ENCODE measurements at places on chromosomes 6 and 20.
A peak's percentile ranks its signal among the peaks of the same experiment; 100 is the strongest.

- no peak for DNase-seq
These were observed 150.1 kb downstream of the GMPR start for GRCh38 chr6:16388488-16388887.

DNA sequence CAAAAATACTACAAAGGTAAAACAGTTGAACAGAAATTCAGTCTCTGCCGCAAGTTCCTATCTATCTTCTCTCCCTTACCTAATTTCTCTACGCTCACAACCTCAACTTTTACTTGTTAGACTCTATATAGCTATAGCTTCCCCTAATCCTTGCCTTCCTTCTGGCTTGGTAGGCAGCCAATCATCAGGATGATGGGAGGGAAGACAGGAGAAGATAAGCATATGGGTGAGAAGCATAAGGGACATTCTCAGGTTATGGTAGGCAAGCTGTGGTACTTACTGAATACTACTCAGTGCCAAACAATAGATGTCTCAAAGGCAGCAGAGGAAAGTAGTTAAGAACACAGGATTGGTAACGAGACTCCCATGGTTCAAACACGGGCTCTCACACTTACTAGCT lies 7.8 kb downstream of the CCNC start:
- DNase-seq: no peak

- peak; percentile 48 for DNase-seq
These were observed at the start of gene DLGAP4 for GRCh38 chr20:36305602-36306551. Gene DLGAP4 (plus strand): TSS chr20:36306339. CDS start chr20:36431718, 125,379 bp downstream.

GRCh38 chr6:152378169-152378568 lies 259.0 kb downstream of the SYNE1 start:
- no peak for DNase-seq

DNA sequence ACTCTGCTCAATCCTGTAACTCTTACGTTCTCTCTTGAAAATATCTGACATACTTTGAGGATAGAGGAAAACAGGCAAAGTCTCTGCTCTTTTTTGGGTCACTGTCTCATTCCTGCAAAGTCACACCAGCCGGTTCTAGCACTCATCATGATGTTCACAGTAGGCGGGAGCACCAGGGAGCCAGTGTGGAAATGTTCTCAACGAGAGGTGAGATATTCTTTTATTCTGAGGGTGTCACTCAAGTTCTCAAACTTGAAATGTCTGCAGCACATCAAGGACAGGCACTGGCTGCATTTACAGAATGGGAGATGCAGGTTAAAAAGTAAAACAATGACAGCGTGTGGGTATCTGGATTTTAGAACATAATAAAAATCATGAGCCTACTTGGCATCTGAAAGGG lies 714.7 kb downstream of the QKI start:
- no peak for DNase-seq

GRCh38 chr20:59640267-59640666 lies 35.9 kb downstream of the PHACTR3 start:
- DNase-seq: peak; percentile 17

GRCh38 chr6:112941613-112942012 lies 594.5 kb downstream of the RFPL4B start:
- DNase-seq: no peak

GRCh38 chr6:136051140-136051775 lies 198.9 kb downstream of the MTFR2 start:
- no peak for DNase-seq

DNA sequence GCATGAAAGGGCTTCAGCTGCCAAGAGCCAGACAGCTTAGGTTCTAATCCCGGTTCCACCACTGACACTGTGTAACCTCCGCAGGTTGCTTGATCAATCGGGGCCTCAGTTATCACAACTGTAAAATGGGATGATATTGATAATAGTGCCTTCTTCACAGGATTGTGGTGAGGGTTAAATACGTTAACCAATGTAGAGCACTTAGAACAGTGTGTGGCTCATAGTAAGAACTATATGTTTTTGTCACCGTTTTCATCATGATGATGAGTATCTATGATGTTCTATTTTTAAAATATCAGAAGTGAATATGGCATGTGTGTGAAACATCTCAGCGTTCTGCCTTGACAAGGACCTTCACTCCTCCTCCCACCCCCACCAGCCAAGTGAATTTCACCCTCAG lies 10.3 kb upstream of the MAPK13 start:
- no peak for DNase-seq

DNA sequence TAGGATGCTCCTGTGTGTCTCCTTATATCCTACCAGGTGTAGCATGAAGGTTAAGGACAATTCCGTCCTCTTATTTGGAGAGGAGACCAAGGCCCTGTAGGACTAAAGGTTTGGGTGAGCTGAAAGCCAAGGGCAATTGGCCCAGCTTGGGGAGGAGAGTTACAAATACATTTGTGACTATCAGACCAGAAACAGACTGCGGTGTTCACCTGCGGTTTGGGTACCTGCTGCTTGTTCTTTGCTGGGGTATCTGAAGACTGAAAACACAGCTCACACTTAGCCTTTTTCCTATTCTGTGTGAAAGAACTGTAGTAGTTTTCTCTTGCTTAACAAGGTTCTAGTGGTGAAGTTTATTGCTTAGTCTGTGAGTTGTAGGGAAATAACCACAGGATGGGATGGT lies 55.0 kb downstream of the ESR1 start:
- DNase-seq: no peak

DNA sequence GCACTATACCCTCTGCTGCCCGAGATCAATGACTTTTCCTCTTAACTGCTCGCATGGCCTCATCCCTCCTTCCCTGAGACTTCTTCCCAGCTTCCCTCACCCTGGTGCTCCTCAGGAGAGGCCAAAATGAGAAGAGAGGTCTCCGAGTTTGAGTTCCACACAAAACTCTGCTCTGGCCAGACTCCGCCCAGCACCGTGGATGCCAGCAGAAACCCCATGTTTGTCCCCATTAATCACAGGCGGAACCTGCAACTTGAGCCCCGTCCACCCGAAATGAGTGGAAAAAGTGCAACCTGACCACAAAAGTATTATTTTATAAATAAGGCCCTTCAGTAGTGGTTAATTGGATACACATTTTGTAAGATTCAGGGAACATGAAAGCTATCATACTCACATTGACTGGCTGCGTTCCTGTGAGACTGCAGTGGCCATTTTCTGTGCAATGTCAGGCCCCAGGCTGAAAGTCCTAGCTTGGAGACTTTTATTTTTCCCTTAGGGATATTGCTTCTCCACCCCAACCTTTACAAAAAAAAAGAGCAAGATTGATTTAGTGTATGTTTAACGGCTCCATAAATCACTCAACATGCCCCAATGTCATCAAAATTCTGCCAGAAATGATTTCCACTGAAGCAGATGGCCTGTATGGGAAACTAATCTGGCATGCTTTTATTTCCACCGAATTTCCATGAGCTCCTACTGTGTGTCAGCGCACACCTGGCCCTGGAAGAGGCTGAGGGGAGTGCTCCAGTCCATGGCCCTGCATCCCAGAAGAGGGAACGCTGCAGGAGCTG lies 134.6 kb downstream of the BMP7 start:
- DNase-seq: no peak

- peak; percentile 38 for DNase-seq
These were observed 49.7 kb downstream of the KLHL31 start for GRCh38 chr6:53615633-53616449.

DNA sequence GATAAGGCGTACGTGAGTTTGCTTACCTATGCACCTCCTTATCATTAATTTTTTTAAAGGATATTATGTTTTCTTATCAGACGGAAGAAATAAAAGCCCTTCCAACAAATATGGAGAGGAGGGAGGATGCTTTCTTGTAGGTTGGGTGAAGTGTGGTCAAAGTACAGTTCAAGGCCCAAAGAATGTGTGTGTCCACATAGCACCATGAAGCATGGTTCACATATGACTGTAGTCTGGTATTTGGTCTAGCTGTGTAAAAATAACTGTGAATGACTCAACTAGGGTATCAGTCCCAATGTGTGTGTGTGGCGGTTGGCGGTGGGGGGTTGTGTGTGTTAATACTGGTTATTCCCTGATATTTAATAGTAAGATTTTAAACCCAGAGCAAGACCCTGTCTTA lies 212.7 kb downstream of the TMEM242 start:
- no peak for DNase-seq

GRCh38 chr6:116975600-116975999 lies 98.6 kb downstream of the RFX6 start:
- no peak for DNase-seq

DNA sequence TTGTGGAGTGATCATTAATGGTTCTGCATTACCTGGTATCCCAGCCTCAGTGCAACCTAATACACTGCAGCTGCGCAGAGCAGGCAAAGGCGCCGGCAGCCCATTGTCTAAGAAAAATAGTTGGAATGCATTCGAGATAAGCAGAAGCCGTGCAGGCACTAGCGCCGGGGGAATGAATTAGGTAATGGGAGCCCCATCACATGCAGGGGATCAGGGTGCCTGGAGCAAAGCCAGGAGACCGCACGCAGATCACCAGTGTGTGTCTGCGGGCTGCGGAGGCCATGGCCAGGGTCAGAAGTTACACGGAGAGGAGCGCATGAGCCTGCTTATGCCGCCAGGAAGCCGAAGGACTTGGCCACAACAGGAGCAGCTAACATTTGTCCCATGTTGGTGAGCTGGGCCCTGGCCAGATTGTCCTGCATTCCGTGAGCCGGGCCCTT lies 156.8 kb downstream of the DLL1 start:
- peak; percentile 75 for DNase-seq

- no peak for DNase-seq
These were observed 71.8 kb upstream of the ZNF184 start for GRCh38 chr6:27544612-27545260.

- peak; percentile 94 for DNase-seq
These were observed 1.3 kb upstream of the PTK6 start for GRCh38 chr20:63538204-63539091.

DNA sequence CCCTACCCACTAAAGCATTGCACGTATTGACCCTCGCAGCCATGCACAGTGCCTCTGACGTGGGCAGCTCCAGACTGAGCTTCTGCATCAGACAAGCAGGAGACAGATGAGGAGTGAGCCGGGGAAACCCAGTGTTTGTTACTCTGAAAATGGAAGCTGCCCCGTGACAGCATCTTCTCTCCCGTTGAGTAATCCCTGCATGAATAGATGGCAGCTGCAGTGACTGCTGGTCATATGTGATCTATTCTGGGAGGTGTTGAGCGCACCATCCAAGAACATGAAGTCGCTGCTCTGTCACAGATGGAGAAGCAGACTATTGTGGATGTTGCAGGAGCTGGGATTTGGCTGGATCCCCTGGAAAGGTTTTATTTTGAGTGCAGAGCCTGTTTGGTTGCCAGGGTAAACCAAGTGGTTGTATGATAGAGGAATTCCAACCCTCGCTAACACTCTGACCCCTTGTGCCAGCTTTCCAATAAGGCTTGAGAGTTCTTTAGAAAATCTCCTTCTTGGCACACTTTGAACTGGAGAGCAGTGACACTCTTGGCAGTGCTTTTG lies 242.2 kb downstream of the NRN1 start:
- DNase-seq: peak; percentile 24

GRCh38 chr6:44264154-44265006 lies 971 bp downstream of the NFKBIE start:
- DNase-seq: peak; percentile 59

GRCh38 chr6:106473812-106474211 lies 113.3 kb downstream of the CRYBG1 start:
- DNase-seq: no peak

DNA sequence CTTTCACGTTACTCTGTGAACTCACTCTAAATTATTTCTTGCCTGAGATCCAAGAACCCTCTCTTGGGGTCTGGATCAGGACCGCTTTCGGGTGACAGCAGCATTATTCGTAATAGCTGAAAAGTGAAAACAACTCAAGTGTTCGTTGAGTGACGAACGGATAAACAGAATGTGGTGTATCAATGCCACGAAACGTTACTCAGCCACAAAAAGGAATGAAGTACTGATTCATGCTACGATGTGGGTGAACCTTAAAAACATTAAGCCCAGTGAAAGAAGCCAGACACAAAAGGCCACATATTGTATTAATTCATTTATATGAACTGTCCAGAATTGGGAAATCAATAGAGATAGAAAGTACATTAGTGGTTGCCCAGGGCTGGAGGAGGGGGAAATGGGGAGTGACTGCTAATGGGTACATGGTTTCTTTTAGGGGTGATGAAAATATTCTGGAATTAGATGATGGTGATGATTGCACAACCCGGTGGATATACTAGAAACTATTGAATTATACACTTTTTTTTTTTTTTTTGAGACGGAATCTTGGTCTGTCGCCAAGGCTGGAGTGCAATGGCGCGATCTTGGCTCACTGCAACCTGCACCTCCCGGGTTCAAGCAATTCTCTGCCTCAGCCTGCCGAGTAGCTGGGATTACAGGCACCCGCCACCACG lies 8.4 kb downstream of the PTGIS start:
- DNase-seq: no peak

GRCh38 chr6:71345476-71346333 lies 57.1 kb downstream of the OGFRL1 start:
- no peak for DNase-seq

DNA sequence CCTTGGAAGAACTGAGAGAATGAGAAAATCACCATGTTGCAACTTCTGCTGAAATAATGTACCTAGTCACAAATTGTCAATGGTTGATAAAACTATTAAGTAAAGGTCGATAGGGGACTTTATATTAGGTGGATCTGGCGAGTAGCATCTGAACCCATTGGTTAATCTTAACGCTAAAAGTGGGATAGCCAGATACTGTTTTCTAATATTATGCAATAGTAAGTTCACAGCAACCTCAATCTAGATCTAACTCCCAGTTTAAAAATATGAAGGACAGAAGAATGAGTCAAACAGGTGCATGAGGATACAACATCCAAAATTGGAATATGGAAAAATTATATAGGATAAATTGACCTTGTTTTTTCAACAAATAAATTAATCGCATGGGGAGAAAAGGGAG lies 18.8 kb downstream of the PSMF1 start:
- no peak for DNase-seq

GRCh38 chr6:158255275-158255988 lies 56.8 kb upstream of the TULP4 start:
- DNase-seq: no peak

DNA sequence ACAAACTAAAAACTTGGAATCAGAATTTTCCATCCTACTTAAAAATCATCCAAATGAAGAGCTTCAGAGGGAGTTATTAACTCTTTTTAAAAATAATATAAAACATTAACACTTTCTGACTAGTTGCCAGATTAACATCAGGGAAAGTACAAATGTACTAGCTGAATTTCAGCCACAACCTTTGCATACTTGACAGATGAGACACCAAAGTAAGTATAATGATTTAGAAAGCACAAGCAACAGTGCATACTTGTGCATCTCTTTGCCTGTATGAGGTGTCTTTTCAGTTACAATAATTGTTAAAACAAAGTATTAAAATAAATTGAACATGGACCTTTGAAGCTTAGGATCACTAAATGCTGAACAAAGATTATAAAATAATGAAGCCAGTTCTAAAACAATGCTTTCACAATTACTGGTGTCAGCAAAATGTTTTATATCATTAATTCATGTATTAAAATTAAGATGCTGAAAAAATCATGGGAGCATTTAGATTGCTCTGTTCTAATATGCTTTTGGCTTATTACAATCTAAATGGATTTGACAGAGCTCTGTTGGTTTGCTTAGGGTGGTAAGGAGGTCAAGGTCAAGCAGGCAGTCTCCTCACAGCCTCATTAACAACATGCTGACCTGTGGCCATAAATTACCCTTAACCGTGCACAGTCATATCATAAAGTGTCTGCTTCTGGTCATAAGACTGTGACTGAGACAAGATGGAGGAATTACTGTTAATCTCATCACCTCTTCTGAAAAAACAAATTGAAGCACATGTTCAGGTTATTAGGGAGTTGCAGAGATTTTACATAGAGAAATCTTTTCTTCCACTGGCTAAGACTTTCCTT lies 15.1 kb downstream of the RNF217 start:
- no peak for DNase-seq

GRCh38 chr6:30207619-30208295 lies 5.4 kb downstream of the TRIM26 start:
- DNase-seq: no peak

All from stomach (tissue), 19 donors.